ENCODE measurements at places on chromosomes 1 and 21.

DNA sequence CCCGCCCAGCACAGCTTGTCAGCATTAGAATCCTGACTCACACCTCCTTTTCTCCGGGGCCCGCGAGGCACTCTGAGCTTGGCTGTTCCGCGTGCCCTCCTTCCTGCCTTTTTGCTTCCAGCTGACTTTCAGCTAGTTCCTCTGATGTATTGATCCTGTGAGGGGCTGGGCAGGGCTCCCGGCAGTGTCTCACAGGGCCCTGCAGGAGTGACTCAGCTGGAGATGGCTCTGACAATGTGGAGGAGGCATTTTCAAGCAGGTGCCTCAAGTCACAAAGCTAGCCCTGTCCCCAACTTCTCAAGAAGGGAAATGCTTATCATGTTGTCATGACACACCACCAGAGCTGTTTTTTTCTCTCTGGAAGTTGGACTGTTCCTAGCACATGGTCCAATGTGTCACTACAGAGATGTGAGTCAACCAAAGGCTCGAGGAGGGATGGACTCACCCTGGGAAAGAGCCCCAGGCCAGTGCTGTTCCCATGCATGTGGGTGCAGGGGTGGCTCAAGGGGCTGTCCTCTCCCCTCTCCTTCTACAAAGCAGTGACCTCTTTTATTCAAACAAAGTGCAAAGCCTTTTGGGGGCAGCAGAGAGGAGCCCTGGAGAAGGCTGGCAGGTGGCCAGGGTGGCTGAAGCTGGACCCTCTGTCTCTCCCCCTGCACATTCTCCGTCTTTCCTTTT is 30.6 kb downstream of the SYT6 start:
- H3K27me3 ChIP-seq, result no peaks in the 10 kb centered on the region
- no peak overlapping the region for H3K4me3 ChIP-seq
- no peak for DNase-seq
- H3K4me1 ChIP-seq, result no peaks in the 10 kb centered on the region
- H3K27ac ChIP-seq, result no peak overlapping the region

DNA sequence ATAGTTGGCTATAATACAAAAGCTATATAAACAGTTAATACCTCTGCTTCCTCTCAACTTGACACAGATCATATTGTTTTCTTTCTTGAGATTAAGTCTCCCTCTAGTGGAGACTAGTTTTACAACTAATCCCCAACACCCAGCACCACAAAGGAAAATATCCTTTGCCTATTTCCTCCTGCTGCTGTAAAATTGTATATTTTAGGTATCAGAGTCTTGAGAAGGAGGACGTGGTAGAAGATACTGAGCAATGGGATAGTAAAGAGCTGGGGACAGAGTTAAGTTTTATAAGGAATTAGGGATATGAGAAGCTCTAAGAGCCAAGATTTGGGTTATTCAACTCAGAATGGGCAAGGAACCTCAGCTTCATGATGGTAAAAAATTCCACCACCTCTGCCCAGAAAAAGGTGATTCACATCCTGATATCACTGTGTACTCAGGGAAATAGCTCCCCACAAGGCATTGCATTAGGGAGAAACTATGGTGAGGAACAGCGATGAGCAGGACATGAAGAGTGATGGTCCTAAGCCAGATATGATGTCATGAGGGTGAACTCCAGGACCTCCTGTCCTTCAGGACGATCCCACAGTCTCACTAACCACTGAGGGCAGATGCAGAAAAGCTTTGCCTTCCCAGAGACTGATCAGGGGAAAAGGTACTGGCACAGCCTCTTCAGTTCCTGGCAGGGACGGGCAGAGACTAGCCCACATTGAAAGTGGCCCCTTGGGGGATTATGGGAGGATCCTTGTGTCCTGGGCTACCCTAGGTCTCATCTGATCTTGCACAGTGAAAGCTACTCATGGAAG is 14.7 kb upstream of the CFAP126 start:
- no peak overlapping the region for H3K4me3 ChIP-seq
- H3K27me3 ChIP-seq, result no peaks in the 10 kb centered on the region
- H3K4me1 ChIP-seq, result peaks cover 3% of the 10 kb centered on the region

DNA sequence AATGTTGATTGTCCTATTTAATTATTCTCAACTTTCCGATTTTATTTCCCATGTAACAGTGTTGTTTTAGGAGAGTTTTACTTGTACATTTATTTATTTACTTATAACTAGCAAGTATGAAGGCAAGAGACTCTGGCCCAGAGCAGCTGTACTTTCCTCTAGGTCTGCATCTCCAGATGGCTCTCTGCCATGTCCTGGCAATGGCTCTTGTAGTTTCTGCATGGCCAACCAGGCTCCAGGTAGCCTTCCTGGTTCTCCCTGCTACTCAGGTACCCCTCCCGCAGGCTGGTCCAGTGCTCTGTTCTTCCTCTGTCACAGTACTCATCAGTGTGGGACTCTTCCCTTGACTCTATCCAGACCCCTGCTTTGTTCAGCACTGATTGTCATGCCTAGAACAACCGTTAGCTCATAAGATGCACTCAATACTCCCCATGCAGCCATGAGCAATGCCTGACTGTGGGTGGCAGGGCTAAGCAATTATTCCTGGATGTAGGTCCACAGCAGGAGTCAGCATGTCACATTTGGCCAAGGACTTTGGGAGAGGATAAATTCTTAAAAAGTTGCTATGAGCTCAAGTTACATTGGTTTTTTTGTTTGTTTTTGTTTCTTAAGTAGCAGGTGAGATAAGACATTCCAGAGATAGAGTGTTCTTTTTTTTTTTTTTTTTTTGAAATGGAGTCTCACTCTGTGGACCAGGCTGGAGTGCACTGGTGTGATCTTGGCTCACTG is 10.9 kb upstream of the IL20 start:
- DNase-seq, result no peak
- no peak overlapping the region for H3K4me3 ChIP-seq
- H3K4me1 ChIP-seq, result peaks cover 5% of the 10 kb centered on the region
- H3K36me3 ChIP-seq, result no peaks in the 10 kb centered on the region

DNA sequence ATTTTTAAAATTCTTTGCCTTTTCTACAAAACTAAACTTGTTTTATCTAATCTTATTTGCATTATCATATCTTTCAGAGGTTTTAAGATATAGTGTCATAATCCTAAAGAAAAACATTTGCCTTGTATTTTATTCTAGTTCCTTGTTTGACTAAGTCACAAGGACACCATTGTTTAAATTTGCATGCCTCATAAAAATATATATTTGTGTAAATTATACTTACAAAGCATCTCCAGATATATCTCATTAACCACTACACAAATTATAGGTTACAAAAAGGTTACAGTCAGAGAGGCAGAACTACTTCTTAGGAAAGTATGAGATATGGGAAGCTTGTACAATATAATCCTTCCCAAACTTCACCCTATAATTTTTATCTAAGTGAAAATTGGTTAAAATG is 4.2 kb upstream of the RGS13 start:
- H3K4me3 ChIP-seq, result no peak overlapping the region
- no peaks in the 10 kb centered on the region for H3K36me3 ChIP-seq
- no peak overlapping the region for H3K27ac ChIP-seq
- H3K4me1 ChIP-seq, result no peaks in the 10 kb centered on the region
- H3K27me3 ChIP-seq, result no peaks in the 10 kb centered on the region

GRCh38 chr1:18384471-18384870 is 96.3 kb upstream of the KLHDC7A start:
- no peak overlapping the region for H3K27ac ChIP-seq
- H3K4me1 ChIP-seq, result no peaks in the 10 kb centered on the region
- no peaks in the 10 kb centered on the region for H3K36me3 ChIP-seq
- no peak overlapping the region for H3K4me3 ChIP-seq
- DNase-seq, result no peak

DNA sequence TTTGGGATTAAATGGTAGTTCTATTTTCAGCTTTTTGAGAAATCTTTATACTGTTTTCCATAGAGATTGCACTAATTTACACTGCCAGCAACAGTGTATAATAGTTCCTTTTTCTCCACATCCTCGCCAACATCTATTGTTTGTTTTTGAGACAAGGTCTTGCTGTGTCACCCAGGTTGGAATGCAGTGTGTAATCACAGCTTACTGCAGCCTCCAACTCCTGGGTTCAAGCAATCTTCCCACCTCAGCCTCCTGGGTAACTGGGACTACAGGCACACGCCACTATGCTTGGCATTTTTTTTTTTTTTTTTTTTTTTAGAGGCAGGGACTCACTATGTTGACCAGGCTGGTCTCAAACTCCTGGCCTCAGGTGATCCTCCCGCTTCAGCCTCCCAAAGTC is 164.5 kb upstream of the CXADR start:
- H3K4me3 ChIP-seq, result no peak overlapping the region
- H3K36me3 ChIP-seq, result no peaks in the 10 kb centered on the region
- DNase-seq, result no peak
